ENCODE measurements at places on chromosomes 12 and 14.

- DNase-seq = no peak
Measured at GRCh38 chr14:100132903-100133510, 26.4 kb downstream of the DEGS2 start.

- no peak for DNase-seq
Measured at GRCh38 chr12:52182898-52183543, 8.8 kb downstream of the KRT80 start.

DNA sequence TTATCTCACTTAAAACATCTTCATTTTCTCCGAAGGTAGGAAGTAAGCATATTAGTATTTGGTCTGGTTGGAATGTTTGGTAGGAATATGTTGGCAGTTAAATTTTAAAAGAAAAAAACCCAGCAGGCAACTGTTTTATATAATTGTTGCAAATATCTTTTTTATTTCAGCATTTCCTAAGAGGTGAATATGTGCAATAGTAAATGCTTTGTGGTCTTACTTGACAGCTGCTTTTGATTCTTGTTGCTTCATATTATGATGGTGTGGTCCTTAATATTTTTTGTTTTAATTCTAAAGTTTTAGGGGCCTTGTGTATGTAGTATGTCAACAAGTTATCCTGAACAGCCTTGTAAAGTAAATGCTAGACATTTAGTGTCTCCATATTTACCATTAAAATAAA lies 6.3 kb downstream of the TRAFD1 start:
- DNase-seq = no peak

- DNase-seq = no peak
Measured at GRCh38 chr12:6917491-6918231, 3.3 kb downstream of the ENO2 start.

DNA sequence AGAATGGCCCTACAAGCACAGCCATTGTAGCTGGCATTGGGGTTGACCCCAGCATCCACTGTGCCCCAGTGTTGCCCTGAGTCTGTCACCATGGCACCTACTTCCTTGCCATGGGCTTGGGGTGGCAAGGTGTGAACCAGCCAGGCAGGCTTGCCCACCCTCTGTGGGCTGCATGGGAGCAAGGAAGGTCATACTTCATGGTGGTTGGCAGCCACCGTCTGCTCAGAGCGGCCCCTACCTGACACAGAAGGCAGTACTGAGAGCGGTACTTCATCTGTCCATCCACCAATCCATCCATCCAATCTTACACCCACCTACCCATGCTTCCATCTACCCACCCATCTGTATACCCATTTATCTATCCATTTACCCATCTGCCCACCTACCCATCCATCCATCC lies 160.1 kb downstream of the KIF26A start:
- no peak for DNase-seq

- peak; percentile 6 for DNase-seq
Measured at GRCh38 chr12:29103539-29103974, 45.5 kb upstream of the FAR2 start.

- no peak for DNase-seq
Measured at GRCh38 chr12:62882140-62882539, 52.8 kb downstream of the PPM1H start.

DNA sequence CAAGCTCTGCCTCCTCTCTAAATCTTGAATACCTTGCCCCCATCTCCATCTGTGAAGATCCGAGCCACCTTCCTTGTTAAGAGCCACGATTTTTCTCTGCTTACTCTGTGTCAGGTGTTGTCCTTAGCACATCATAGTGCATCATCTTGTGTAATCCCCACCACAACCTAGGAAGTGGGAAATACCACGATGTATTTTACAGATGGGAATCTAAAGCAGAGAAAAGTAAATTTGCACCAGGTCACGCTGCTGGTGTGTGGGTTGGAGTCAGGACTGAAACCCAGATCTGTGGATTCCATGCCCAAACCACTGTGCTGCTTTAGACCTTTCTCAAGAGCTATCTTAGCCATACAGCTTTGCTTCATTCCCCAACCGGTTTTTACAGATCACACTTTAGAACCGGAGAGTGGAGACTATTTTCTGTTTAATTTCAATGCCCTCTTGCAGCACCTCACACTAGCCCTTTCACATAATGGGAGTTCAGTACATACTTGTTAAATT lies 94.6 kb downstream of the PPM1A start:
- no peak for DNase-seq

GRCh38 chr12:129213551-129213950 lies 360.3 kb downstream of the GLT1D1 start:
- no peak for DNase-seq

DNA sequence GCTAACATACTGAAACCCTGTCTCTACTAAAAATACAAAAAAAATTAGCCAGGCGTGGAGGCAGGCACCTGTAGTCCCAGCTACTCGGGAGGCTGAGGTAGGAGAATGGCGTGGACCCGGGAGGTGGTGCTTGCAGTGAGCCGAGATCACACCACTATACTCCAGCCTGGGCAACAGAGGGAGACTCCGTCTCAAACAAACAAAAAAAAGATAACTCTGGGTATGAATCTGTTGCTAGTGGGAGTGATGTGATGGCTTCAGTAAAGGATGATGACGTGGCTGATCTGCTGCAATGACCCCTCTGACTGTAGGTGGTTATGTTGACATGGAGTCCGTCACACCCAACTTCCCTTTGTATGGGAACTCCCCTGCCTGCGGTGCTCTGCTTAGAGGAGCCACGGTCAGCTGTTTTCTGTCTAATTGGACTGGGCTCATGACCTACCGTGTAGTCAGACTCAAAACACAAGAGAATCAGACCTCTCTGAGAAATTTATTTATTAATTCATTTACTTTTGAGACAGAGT lies 59.1 kb upstream of the MED13L start:
- DNase-seq = no peak

GRCh38 chr12:62625228-62625627 lies 158.6 kb downstream of the MON2 start:
- no peak for DNase-seq

DNA sequence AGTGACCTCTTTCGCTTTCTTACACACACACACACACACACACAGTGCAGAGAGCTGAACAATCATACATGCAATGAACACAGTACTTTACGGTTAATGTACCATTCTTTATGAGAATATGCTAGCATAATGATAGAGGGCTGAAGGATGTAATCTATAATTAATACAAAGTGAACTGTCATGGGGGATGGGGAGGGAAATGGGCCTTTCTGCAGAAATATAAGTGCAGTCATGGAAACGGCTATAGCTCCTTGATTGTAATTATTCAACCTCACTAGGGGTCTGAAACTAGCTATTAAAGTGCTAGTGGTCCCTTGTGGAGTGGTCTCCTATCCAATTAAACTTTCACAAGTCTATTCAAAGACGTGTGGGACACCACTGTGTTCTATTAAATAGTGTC lies 443.2 kb upstream of the FOXG1 start:
- no peak for DNase-seq

DNA sequence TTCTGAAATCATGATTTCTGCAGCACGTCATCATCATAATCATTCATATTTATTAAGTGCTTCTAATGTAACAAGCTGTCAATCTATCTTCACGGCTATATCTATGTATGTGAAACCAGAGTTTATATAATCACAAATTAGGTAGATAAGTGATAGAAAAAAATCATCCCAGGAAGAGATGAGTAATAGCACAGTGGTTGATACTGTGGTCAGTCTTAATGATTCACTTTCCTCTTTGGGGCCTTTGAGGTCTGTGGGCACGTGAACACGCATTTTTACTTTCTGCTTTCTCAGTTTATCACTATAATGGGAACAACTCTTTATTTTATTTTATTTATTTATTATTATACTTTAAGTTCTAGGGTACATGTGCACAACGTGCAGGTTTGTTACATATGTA lies 265.9 kb upstream of the NOVA1 start:
- no peak for DNase-seq
